AG08396 (cell line): ENCODE measurements at places on chromosomes 3 and 15.

DNA sequence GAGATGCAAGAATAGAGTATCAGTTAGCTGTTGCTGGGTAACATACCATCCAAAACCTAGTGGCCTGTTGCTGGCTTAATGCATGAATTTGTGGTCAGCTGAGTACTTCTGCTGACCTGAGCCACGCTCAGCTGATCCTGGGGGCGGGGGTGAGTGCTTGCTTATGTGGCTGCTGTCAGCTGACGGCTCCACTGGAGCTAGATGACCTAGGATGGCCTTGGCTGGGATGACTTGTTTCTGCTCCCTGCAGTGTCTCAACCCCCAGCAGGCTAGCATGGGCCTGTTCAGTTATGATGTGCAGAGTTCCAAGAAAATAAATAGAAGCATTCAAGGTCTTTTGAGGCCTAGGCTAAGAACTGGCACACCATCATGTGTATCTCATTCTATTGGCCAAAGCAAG lies 63.9 kb downstream of the FBLN2 start:
- no peak for DNase-seq

- no peak for DNase-seq
Observed at GRCh38 chr3:184652465-184652864, 59.4 kb downstream of the MAGEF1 start.

DNA sequence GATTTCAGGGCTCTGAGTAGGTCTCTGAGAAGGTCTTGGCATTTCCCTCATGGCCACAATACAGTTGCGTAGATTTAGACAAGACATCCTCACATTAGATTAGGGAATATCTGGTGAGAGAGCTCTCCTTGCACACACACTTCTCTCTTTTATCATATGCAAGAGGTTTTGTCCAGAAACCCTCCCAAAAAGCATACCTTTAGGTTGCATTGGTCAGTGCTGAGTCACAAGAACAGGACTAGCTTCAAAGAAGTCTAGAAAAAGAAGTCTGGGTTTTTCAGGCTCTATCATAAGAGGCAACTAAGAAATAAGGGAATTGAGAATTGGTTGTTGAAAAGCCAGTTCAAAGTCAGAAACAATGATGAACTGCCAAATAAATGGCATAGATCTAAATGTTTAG lies 40.1 kb upstream of the MITF start:
- no peak for DNase-seq

DNA sequence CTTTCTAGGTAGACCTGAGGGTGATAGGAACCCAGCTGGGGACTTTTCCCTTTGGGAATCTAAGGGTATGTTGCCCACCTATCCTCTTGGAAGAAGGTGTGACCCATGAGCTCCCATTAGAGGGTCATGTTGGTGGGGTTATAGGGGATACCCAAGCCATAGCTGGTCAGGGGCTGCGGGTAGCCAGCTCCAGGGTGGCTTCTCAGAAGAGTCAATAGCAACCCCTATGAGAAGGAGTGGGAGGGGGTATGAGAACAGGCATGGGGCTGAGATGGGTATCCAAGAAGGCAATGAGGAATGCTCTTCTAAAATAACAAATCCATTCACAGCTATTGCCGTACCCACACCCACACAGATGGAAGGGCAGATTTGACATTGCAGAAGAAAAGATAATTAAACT lies 217.8 kb downstream of the UACA start:
- DNase-seq, result no peak

DNA sequence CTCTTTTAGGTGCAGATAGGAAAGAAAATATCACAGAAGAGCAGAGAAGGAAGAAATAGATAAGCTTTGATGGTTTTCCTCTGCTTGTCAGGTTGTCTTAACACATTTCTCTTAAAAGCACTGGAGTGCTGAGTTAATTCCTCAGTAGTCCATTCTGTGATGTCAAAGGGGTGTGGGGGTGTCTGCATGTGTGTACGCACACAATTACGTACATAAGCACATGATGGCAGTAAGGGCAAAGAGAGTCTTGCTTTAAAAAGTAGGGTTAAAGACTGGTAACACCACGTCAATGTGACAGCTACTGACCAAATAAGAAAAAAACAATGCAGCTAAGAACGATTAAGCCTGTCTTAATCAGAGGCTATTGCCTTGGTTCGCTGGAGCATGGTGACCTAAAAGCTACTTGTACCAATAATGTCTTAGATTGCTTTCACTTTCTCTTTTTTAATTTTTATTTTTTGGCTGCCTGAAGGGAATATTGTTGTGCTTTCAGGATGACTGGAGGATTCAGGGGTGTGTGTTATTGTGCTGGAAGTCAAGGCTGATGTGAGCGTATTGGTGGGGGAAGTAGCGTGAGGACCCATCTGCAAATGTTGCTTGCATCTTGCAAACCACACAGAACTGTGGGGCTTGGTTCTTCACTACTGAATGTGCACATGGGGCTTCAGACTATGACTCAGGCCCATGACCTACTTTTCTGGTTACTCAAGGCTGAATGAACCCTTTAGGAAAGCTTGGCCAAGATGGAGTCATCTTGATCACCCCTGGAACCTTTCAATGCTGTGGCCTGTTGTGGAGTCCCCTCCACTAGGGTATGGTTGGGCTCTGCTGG lies 417.8 kb upstream of the TPM1 start:
- DNase-seq, result peak; percentile 55

- no peak for DNase-seq
Observed at GRCh38 chr3:193522473-193522872, 32.2 kb downstream of the ATP13A4 start.

GRCh38 chr3:170338690-170339340 lies 18.7 kb upstream of the SKIL start:
- no peak for DNase-seq

- DNase-seq, result no peak
Observed at GRCh38 chr3:4409971-4410573, 57.0 kb downstream of the SUMF1 start.

DNA sequence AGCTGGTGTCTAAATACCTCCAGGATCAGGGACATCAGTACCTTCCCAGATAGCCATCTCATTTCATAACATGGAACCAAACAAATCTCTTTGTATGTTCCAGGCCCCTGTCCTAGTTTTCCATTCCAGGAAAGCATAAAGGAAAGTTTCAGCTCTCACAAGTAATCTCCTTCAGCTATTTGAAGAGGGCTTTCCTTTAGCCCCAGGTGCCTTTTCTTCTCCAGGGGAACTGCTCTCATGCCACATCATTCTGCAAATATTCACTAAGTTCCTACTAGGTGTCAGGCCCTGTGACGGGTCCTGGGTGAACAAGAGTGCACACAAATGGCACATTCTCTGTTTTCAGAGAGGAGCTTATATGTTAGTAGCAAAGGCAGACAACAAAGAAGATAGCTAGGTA lies 136.1 kb downstream of the ADAMTS9 start:
- DNase-seq, result no peak

- DNase-seq, result no peak
Observed at GRCh38 chr15:95298729-95299128, 1031.8 kb upstream of the NR2F2 start.

DNA sequence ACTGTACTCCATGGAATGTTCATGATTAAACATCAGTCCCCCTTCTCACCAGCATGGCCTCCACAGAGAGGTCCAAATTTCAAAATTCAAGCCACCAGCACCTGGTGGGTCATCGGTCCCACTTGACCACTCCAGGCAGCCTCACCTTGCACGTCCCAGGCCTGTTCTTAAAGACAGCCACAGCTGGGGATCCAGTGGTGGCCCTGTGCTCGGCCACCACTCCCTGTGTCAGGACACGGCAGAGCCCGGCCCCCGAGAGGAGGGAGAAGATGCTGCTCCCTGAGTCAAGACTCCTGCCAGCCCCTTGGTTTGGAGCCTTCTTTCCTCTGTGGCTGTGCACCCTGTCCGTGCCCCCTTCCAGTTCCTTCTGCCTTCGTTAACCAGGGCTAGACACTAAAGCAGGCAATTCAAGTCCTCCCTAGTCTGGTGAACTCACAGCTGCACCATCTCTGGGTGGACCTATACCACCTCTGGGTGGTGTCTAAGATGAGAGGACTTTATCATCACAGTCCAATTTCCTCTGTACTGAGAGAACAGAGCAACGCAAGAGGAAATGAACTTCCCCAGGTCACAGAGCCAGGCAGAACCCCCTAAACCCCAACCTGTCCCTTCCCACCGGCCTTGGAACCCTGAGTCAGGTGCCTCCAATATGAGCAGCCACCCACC lies 97.1 kb downstream of the MEGF11 start:
- DNase-seq, result no peak

- no peak for DNase-seq
Observed at GRCh38 chr3:183081459-183082183, 17.7 kb downstream of the MCCC1 start.

GRCh38 chr3:189727898-189728297 lies 96.7 kb downstream of the TP63 start:
- DNase-seq, result no peak

DNA sequence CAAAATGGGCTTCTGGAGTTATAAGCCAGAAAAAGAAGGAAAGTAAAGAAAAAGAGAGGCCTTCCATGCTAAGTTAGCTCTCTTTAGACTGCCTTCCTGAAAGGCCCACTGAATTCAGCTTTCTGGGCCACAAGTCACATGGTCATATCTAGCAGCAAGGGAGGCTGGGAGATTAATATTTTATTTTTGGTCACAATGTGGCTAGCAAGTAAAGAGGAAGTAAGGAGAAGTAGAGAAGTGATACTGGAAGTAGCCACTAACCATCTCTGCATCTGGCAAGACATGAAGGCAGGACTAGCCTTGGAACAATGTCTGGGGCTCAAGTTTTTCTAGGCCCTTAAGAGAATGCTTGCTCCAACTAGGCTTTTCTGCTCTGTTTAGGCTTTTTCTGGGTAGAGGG lies 81.8 kb upstream of the UBE2E1 start:
- DNase-seq, result no peak

GRCh38 chr3:143998266-143998665 lies 26.6 kb downstream of the DIPK2A start:
- no peak for DNase-seq

DNA sequence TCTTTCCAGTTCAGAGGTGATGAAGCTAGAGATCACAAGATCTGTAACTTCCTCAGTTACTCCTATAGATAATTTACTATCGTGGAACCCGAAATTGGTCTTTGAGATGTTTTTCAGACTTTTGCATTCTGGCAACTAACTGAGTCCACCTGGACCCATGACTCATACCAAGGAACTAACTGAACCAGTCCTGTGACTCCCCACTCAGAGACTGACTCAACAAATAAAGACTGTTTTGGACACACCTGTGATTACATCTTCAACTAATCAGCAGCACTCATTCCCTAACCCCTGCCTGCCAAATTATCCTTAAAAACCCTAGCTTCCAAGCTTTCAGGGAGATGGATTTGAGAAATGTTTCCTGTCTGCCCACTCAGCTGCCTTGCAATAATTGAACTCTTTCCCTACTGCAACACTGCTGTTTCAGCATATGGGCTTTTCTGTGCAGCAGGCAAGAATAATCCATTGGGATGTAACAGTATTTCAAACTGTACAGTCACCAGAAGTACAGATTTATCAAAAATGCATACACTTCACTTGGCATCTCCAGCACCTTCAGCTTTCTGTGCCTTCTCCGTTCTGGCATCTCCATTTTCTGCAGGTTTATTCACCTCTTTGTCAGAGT lies 57.7 kb downstream of the GATM start:
- no peak for DNase-seq

DNA sequence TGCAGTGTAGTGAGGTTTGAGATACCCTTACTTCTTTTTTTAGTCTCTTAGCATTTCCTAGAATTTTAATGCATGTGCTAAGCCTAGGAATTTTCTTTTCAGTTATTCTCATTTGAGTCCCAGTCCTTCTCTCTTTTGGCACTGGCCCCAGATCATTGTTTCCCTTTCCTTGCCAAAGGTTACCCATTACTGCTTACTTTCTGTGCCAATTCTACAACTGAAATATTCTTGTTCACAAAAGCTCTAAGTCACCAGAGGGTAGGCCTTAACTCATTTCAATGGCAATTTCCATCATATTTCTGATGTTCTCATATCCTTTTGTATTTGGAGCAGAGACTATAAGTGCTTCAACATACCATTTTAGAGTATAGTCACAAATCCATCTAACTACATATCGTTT lies 199.6 kb upstream of the CBLB start:
- DNase-seq, result no peak

- peak; percentile 20 for DNase-seq
Observed at GRCh38 chr15:35657679-35658311, 111.8 kb upstream of the DPH6 start.

- DNase-seq, result no peak
Observed at GRCh38 chr3:131962982-131963381, 71.8 kb downstream of the CPNE4 start.

DNA sequence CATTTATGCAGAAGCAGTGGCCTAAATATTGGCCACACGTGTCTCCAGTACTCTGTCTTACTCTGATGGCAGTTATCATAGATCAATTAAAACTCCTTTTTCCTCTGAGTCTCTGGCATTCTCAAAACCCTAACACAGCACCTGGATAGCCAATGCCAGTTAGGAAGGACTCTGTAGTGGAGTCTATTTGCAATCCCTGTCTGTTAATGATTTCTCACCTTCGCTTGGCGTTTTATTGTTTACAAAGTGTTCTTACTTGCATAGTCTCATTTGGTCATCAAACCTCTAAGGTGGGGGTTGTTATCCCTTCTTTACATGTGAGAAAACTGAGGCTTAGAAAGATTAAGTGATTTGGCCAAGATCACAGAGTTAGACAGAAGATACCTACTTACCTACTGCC lies 258.8 kb downstream of the IL5RA start:
- no peak for DNase-seq

- DNase-seq, result no peak
Observed at GRCh38 chr3:127274200-127274760, 13.6 kb downstream of the PRR20G start.

GRCh38 chr3:78140866-78141265 lies 1101.0 kb downstream of the ROBO2 start:
- DNase-seq, result no peak

- peak; percentile 64 for DNase-seq
Observed at GRCh38 chr3:71341721-71342120, 241.8 kb downstream of the FOXP1 start.

DNA sequence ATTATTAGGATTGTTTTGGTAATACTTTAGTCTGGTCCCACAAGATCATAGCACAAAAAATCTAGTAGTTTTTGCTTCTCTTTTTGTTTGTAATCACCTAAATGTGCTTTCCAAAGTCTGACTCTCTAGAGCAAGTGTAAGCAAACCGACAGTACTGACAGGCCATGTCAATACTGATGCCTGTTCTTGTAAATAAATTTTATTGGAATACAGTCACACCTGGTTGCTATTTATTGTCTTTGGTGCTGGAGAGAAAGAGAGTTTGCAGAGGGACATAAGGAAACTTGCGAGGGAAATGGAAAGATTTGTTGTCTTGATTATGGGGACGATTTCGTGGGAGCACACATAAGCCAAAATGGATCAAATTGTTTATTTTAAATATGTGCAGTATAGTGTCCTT lies 77.5 kb downstream of the NAALADL2 start:
- no peak for DNase-seq
